Stimulated activated CD4-positive, alpha-beta T cell treated with anti-CD3 and anti-CD28 coated beads, Interleukin-12 subunit alpha, Interleukin-12 subunit beta, amount 100 ng/mL, for 4 hours (primary cell): ENCODE measurements at places on chromosomes 11 and 22.

- no peak for DNase-seq
Measured at GRCh38 chr11:48073031-48073861, 92.9 kb downstream of the PTPRJ start.

DNA sequence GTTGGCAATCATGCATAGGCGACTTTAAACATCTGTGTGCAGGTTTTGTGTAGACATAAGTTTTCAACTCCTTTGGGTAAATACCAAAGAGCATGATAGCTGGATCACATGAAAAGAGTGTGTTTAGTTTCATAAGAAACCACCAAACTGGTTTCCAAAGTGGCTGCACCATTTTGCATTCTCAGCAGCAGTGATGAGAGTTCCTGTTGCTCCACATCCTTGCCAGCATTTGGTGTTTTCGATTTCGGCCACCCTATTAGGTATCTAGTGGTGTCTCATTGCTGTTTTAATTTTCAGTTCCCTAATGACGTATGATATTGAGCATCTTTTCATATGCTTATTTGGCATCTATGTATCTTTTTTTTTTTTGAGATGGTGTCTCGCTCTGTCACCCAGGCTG, 62.8 kb upstream of the CCND1 start:
- no peak for DNase-seq

DNA sequence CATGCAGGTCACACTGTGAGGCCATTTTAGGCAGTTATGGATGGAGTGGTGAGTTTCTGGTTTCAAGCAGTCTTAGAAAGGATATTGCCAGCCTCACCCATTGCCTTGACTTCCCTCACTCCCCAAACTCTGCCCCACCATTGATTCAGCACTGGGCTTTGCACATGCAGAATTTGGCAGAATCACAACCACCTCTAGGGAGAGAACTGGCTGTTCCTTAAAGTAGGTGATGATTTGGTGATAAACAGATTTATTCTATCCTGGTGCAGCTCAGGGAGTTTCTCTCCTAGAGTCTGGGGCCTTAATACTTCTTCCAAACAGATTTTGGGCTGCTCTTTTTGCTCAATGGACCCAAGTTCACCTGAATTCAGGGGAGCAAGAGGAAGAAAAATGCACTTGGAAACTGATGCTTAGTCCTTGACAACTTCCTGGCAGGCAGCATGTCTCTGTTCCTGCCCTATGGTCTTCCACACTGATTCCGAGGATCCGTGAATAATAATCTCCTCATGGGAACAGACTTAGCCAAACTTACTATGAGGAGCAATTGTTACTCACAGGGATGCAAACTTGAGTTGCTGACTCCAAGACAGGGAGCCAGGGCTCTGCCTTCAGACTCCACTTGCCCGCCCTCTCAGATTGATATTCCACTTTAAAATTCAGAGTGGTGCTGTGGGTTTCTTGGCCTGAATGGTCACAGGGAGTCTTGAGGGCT, 129.7 kb upstream of the PARVA start:
- no peak for DNase-seq

DNA sequence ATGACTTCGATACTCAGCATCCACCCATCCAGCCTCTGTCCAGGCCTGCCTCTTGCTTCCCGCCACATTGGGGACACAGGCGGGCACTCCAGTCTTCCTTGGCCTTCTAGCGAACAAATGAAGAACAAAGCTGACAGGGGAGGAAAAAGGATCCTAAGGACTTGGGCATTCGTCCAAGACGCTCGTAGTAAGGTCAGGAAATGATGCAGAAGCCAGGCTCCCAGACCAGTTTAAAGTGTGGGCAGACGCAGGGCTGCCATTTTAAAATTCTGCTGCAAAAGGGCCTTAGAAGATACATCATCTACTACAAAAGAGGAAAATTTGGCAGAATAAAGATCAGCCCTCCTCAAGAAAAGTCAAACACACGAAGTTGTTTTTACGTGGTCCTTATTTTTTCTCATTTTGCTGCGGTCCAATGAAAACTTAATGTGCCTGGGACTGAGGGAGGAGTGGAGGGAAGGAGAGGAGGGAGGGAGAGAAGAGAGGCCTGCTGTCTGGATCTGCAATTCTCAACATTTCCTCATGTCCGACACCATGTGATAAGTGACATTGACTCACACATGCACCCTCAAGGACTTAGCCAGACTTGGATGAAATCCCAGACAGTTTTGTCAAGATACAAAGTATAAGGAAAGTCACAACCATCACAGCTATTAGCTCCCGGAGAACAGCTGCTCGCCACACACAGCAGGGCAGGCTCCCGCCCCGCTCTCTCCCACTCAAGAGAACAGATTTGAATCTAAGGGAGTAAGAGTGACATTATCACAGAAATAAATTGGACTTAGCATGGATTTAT, 5.7 kb downstream of the DNAL4 start:
- no peak for DNase-seq

DNA sequence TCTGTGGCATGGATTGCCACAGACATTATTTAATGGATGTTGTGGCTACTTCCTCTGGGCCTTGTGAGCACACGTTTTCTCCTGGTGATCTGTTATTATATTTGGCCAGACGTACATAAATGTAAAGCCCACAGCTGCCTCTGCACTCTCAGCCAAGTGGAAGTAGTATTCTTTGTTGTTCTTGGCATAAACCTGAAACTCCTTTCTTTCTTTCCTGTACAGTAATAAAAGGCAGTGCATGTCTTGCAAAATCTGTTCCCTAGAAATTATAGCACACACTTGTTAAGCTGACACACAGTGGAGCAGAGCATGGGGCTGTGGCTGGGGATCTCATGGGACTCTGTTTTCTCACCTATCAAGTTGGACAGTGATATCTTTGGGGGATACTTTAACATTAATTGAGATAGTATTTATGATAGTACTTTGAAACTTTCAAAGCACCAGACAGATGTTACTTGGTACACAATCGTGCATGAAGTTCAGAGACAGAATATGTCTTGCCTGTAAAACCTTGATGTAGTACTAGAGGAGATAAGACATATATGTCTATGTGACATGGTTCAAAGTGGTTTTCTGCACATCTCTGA, 20.9 kb downstream of the PANX1 start:
- no peak for DNase-seq

- DNase-seq: no peak
Measured at GRCh38 chr11:120023120-120023519, 114.8 kb downstream of the TRIM29 start.

DNA sequence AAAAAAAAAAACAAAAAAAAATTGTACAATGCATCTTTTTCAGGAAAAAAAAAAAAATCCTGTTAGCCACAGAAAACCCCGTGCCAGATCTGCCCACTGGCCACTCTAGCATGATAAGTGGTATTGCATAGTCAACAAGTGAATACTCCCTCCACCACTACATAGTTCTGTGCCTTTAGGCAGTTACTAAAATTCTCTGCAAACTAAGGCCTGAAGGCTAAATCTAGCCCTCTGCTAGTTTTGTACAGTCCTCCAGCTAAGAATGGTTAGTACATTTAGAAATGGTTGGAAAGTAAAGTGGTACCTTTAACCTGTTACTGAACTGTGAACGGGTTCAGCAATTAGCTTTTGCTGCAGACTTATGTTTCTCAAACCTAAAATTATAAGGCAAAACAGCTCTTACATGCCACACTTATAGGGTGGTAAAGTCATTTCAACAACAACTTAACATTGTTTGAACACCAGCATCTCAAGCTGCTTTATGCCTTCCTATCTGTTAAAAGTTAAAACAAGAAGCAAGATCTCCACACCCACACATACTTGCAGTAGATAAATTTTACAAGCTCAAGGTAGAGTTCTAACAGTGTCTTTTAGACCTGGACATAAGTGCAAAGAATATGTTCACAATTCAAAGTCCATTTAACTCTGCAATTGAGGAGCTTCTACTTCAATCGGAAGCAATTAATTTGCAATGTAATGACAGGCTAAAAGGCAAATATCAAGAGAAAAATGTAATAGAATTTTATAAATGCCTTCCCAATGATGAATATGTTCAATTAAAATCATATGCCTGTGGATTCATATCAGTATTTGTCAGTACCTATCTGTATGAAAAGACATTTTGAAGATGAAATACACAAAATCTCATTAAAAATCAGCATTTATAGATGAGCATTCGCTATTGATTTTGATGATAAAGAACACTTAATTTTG, 7.3 kb downstream of the C11orf71 start:
- DNase-seq: no peak

DNA sequence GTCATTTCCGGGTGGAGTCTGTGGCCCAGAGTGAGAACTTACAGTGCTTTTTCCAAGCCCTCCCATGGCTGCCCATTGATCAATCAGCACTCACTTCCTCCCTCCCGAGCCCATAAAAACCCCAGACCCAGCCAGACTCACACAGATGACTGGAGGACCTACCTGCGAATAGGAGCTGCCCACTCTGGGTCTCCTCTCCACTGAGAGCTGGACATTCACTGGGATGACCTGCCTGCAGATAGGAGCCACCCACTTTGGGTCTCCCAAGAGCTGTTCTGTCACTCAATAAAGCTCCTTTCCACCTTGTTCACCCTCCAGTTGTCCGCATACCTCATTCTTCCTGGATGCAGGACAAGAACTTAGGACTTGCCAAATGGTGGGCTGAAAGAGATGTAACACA, 56.0 kb upstream of the B3GNT6 start:
- DNase-seq: no peak

DNA sequence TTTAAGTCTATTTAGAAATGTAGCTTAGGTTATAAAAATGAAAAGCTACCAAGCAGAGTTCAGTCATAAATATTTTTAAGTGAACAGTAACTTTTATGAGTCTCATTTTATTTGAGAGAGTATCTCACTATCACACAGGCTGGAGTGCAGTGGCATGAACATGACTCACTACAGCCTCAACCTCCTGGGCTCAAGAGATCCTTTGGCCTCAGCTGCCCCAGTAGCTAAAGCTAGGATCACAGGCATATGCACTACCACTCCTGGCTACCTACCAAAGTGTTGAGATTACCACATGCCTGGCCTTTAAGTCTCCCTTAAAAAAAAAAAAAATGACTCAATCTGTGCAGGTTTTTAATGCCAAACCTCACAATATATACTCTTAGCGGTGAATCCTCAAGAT, 34.7 kb upstream of the CLNS1A start:
- DNase-seq: no peak

DNA sequence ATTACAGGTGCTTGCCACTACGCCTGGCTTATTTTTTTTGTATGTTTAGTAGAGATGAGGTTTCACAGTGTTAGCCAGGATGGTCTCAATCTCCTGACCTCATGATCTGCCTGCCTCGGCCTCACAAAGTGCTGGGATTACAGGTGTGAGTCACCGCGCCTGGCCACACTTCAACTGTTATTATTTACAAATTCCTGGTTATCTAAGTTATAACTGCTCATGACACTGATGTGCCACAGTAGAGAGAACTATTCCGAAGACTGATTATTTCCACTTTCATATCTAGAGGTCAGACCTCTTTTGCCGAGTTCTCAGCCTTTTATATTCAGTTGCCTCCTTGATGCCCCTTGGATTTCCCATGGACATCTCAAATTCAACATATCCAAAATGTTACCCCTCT, 3.9 kb upstream of the NUP160 start:
- no peak for DNase-seq

DNA sequence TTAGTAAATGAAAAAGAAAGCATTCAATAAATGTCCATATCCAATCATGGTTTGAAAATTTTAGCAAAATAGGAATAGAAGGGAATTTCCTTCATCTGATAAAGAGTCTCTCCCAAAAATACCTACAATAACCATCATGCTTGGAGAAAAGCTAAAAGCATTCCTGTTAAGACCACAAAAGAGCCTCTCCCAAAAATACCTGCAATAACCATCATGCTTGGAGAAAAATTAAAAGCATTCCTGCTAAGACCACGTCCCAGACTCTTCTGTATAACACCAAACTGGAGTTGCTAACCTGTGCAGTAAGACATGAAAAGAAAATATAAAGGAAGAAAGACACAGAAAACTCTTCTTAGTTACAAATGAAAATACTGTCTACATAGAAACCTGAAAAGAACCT, 69.4 kb downstream of the LINC01488 start:
- DNase-seq: no peak

DNA sequence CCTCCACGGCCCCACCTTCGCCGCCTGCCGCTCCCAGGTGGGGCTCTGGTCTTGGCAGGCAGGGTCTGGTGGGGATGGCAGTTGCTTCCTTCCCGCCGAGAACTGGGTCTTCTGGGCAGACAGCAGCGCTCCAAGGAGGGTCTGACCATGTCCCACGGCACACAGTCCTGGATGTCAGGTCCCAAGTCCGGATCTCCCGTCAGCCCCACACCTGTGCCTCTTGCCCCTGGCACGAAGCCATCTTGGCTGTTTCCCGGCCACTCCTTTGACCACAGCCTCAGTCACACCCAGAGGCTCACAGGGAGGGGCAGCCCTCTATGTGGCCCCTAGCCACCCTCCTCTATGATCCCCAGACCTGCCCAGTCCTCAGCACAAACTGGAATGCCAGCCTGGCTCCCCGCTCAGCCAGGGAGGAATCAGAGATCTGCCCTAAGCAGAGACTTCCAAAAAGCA, 14.3 kb downstream of the MUC5B start:
- DNase-seq: no peak

GRCh38 chr11:69240332-69241074, 53.5 kb upstream of the MYEOV start:
- DNase-seq: no peak

GRCh38 chr11:100816823-100817222, 129.7 kb downstream of the ARHGAP42 start:
- no peak for DNase-seq

DNA sequence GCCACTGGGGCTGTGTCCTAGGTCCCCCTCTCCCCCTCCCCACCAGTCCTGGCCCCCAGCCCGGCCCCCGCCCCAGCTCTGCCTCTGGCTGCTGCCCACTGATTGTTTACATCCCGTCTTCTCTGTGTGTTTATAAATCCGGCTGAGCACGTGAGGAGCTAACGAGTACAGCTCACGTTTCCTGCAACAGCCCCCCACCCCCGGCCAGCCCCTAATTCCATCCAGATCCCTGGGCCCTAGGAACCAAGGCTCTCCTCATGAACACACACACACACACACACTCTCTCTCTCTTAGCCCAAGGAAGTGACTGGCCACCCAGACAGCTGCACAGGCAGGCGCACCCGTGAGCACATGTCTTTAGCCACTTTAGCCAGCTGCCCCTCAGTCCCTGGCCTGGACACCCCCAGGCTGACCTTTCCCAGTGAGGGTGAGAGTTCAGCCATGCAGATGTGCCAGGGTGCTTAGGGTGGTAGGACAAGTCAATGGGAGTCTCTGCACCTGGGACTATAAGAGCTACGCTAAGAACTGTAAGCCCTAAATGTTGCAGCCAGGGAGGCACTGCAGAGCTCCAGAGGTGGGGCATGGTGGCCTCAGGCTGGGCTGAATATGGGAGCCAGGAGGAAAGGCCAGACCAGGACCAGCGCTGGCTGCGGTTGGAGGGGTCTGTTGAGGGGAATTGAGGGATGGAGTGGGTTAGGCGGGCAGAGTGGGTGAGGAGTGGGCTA, 2.9 kb downstream of the CLCF1 start:
- DNase-seq: no peak

GRCh38 chr11:121928597-121929580, 187.1 kb downstream of the BLID start:
- no peak for DNase-seq

- DNase-seq: no peak
Measured at GRCh38 chr11:69879729-69880005, 60.5 kb upstream of the FGF3 start.

GRCh38 chr11:122190768-122191167, 74.8 kb upstream of the BLID start:
- no peak for DNase-seq
